NCI-H2171 (cell line): ENCODE measurements at places on chromosomes 16 and 17.

DNA sequence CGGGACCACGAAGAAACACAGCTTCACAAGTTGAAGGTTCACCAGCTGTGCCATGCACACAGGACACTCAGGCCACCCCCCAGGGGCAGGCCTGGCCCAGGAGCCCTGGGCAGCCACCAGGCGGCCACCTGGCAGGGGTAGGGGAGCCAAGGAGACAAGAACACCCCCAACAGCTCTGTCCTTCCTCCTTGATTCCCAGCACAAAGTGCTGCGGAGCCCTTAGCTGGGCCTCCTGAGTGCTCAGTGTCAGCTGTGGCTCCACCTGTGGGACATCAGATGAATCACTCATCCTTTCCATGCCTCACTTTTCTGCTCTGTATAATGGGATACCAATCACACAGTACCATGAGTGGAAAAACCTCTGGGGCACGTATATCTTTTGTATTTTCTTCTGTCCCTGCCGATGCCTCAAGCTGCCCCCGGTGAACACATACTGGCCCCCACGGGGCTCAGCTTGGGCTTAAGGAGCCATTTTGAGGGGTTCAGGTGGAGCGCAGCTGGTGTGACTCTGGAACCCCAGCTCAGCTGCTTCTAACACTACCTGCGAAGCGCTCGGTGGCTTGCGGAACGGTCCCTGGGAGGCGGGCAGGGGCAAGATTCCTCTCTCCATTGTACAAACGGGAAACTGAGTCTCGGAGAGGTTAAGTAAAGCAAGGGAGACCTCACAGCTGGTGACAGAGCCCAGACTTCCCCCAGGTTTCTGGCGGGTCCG is 12.0 kb downstream of the GALK1 start:
- DNase-seq: no peak

DNA sequence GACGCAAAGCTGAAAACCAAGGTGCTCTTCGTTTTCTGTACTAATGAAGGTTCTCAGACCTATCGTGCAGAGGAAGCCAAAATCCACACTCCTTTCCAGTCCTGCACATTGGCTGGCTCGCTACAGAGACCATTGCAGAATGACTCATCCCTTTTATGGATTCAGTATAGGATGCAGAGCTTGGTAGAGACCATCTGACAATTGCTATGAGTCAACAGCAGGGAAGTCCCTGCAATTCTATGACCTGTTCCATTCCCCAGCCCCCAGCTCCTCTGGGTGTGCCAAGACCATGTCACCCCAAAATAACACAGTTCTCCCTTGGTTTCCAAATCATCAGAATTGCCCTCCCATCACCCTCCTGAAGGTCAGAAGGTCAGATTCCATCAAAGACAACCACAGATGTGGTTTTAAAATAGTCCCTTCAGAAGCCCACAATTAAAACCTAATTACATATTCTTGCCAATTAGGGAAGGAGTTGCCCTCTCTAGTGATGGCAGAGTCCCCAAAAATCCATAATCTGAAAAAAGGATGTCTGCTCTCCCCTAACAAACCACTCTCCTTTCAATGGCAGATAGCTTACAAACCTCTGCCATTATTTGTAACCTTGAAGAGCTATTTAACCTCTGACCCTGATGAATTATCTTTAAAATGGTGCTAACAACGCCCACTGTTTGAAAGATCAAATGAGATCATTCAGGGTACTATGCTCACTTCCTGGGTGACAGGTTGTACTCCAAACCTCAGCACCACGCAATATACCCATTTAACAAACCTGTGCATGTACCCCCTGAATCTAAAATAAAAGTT is 108.2 kb upstream of the RBBP6 start:
- no peak for DNase-seq

DNA sequence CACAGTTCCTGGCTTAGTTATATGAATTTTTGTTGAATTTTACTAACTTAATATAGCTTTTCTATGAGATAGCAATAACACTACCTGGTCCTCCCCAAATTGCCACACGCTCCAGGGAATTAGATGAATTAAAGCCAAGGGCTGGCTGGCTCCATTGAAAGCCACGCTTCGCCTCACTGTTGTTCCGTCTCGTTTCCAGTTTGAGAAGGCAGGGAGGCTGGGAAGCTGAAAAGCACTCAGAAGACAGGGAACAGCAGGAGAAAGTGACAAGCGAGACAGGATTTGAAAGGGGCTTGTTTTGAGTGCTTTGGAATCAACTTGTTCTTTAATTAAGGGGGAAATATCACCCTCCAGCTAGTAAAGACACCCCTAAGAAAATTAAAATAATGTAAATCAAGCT is 425.3 kb downstream of the CA10 start:
- no peak for DNase-seq

- peak; percentile 76 for DNase-seq
Observed at GRCh38 chr17:58352596-58353388, 791 bp upstream of the SUPT4H1 start.

DNA sequence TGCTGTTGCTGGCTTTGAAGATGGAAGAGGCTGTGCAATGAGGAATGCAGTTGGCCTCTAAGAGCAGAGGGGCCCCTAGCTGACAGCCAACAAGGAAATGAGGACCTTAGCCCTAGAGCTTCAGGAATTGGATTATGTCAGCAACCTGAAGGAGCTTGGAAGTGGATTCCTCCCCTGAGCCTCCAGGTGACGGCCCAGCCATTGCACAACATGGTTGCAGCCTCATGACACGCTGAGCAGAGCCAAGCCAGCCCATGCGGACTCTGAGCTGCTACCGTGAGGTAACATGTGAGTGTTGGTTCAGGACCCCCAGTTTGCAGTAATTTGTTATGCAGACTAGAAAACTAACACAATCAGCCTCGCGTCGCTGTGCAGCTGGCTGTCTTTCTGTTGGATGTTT is 20.2 kb downstream of the CCDC42 start:
- DNase-seq: no peak

DNA sequence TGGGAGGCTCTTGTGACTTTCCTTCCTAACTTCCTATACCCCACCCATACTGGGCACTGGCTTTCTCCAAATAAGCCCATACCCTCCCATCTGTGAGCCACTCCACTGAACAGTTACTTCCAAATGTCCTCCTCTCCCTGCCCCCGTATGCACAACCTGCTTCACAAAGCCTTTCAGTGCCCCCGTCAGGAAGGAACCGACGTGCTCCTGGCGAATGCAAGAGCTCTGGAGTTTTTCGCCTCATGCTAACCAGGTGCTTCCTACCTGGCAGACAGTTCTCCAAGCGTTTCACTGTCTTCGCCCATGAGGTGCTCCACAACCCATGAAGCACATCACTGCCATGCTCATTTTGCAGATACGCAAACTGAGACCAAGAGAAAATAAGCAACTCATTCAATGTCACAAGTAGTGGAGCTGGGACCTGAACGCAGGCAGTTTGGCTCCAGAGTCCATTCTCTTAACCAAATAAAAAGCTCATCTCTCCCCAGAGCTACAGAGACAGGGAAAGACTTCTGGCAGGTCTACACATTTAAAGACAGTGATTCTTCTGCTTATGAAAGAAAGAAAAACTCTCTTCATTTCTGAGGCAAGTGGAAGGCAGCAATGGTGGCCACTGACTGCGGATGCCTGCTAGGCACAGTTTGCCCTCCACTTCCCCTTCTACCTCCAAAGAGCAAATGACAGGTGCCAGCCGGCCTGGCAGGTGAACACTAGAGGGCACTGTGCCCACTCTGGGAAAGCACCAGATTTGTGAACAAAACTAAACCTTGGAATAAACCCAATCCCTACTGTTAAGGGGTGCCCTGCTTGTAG is 23.8 kb downstream of the SPHK1 start:
- DNase-seq: peak; percentile 66
